GM10248 (cell line): ENCODE measurements at places on chromosomes 16 and 17.

- no peak for DNase-seq
Observed at GRCh38 chr17:66417300-66417719, 114.9 kb downstream of the PRKCA start.

DNA sequence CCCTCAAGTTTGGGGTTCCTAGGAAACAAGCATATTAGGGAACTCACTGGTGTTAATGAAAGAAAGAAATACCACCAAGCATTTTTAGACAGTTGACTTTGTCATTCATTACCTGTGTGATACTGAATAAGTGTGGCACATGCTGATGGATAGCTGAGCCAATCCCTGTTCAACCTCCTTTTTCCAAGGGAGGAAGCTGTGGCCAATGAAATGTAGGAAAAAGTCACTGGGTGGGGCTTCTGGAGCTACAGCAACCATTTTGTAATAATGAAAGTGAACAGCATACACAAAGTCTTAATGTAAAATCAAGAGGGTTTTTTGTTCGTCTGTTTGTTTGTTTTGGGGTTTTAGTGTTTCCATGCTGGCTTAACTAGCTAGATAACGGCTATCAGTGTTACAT, 254.3 kb upstream of the SALL1 start:
- no peak for DNase-seq

DNA sequence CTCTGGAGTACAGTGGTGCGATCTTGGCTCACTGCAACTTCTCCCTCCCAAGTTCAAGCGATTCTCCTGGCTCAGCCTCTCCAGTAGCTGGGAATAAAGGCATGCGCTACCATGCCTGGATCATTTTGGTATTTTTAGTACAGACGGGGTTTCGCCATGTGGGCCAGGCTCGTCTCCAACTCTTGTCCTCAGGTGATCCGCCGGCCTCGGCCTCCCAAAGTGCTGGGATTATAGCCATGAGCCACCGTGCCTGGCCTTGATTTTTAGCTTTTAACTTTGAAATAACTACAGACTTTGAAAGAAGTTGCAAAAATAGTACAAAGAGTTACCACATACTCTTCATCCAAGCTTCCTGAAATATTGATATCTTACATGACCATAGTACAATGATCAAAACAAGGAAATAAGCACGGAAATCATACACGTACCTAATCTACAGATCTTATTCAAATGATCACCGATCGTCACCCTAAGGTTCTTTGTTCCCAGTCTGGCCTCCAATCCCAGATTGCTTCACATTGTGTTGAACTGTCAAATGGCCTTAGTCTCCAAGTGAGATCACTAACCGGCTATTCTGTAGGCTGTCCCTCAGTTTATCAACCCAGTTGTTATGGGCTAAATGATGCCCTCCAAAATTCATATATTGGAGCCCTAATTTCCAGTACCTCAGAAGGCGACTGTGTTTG, 18.4 kb downstream of the NPIPA1 start:
- DNase-seq = no peak

DNA sequence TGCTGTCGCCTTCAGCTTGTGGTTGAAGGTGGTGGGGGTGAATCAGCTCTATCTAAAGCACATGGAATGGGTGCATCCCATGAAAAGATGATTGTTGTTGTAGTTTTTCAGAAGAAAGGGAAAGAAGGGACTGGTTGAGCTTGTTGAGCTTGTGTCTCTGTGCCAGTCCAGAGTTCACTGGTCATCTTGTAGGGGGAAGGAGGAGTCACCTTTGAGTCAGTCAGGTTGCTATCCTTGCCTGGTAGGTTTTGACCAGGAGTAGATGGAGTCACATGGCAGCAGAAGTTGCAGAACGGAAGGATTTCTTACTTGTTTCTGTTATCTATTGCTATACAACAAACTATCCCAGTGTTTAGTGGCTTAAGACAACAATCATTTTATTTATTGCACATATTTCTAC, 73.3 kb downstream of the PLCG2 start:
- DNase-seq = no peak

- DNase-seq = peak; percentile 56
Observed at GRCh38 chr17:75130632-75131277, 787 bp downstream of the NT5C start.

- DNase-seq = no peak
Observed at GRCh38 chr16:85207357-85207921, 95.2 kb upstream of the CIBAR2 start.

DNA sequence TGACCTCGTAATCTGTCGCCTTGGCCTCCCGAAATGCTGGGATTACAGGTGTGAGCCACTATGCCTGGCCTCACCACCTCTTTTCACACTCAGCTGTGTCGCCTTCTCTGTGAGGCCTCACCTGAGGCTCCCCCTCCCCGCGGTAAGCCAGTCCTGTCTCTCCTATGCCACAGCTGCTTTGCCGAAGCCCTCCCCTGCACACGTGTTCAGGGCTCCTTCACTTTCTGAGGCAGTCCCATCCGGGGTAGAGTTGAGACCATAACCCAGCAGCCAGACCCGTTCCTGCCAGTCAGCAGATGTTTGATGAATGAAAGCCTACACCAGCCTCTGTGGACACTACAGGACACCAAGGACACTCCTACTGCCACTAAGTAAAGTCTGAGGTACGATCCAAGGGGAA, 10.6 kb downstream of the USP7 start:
- no peak for DNase-seq

GRCh38 chr16:180681-181564, 664 bp downstream of the HBQ1 start:
- peak; percentile 93 for DNase-seq

DNA sequence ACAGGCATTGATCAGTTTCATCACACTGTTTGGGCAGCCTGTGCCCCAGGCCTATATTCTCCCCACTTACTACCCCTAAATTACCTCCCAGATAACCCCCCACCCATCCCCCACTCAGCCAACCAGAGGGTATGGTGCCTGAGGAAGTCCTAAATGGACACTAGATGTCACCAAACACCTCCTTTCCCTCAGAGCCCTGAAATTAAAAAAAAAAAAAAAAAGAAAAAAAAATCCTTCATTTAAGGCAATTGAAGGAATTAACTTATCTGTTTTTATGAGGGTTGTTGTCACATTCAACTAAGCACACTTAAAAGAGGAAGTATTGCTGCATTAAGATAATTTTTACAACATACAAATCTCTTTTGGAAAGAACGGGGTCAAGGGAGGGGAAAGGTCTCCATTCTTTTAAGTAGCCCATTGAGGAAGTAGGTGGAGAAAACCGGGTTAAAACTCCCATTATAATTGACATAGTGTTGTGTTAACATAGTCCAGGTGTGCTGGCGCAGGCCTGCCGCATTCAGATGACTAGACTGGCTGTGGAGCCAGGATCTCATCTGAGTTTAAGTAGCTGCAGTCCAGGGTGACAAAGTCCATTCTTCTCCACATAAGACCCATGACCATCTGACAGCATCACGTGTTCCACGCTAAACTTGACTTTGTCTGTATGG, 46.3 kb downstream of the SNX11 start:
- peak; percentile 32 for DNase-seq

GRCh38 chr17:3965118-3965800, 1.0 kb upstream of the ATP2A3 start:
- peak; percentile 86 for DNase-seq

DNA sequence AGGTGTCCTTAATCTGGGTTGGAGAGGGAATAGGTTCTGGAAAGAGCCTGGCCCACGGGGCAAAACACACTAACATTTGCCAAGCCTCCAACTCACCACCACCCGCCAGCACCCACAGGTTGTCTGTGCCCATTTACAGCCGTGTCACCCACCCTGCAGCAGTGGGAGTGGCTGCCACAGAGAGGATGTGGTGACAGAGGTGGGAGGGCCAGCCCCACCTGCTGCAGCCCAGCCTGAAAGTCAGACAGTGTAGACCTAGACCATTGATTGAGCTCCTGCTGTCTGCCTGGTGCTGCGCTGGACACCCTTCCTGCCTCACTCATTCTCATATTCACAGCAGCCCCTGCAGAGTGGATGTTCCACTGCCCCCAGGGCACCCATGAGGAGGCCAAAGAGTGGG, 44.7 kb downstream of the IL21R start:
- no peak for DNase-seq

GRCh38 chr16:85930301-85930700, 31.3 kb downstream of the IRF8 start:
- DNase-seq = no peak

DNA sequence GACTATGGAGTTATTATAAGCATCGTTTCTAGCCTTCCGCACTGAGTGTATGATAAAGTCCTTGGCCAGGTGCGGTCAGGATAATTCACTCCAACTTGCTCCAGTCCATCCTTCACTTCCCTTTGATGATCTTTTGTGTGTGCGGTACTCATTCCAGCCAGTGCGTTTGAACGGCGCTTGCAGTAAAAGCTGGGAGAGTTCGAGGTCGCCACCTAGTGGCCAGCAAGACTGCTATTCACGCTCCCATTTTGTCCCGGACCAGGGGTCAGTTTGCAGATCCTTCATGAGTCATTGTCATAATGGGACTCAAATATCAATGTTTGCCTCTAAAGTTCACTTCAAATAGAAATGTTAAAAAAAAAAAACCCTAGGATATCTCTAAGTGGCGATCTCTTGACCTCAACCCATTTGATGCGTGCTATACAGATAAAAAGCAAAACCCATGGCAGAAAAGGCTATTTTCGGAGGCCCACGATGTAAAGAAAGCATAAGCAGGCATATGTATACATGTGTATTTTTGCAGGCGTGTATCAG, 417.1 kb downstream of the TMEM114 start:
- peak; percentile 22 for DNase-seq

- DNase-seq = no peak
Observed at GRCh38 chr17:56359518-56359917, 206.2 kb downstream of the ANKFN1 start.

DNA sequence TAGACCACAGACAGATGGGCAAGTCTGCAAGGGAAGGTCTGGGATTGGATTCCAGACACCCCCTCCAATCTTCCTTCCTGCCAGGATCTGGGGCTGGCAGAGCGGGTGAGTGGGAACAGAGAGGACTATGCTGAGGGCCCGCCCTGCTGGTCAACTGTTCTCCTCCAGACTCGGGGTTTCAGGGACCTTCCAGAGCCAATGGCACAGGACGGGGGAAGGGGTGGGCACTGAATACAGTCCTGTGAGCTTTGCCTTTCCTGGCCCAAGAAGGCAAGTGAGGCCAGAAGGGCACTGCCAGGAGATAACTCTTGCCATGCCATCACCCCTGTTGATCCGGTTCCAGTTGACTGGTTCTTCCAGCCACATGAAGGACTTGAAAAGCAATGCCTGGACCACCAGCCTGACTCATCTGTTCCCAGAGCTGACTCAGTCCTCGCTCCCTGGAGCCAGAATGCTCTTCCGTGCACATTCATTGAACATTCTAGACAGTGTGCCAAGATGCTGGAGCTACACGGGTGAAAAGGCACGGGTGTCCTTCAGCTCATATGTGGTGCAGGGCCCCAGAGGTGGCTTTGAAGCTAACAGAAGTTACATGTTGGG, 533 bp upstream of the MEFV start:
- no peak for DNase-seq

- no peak for DNase-seq
Observed at GRCh38 chr17:28369684-28370034, 448 bp downstream of the VTN start.

DNA sequence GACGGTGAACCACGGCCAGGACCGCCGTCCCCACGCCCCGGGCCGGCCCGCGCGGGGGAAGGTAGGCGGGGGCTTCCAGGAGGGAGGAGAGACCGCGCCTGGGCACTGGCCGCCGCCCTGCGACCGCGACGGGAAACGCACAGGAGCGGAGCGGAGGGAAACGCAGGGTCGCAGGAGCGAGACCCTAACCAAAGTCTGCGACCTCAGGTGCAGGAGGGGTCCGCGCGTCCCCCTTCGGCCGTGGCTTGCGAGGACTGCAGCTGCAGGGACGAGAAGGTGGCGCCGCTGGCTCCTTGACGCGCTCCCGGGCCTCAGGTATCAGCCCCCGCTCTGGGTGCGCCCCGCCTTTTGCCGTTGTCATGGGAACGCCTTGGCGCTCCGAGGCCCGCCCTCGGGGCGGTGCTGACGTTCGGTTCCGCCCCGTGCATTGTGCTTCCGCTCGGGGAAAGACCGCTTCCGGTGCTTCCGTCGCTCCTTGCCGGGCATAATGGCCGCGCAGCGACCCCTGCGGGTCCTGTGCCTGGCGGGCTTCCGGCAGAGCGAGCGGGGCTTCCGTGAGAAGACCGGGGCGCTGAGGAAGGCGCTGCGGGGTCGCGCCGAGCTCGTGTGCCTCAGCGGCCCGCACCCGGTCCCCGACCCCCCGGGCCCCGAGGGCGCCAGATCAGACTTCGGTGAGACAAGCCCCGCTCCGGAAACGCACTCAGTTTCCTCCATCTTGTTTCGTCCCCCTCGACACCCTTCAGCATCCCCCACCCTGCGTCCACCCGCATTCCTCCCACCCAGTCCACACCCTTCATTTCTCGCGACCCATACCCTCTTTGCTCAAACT, at the start of gene OVCA2:
Gene OVCA2 (plus strand): TSS at position 462 of the 829 bp plus-strand sequence. CDS start 26 bp downstream, at position 488.
- DNase-seq = peak; percentile 98

- DNase-seq = peak; percentile 72
Observed at GRCh38 chr17:63622574-63623390, 565 bp downstream of the MAP3K3 start.
